ENCODE measurements at places on chromosomes 12 and 14. TPM values are rescaled to one million over a fixed set of nuclear protein-coding genes. Genes with fewer than 3 reads are reported as not detected.

- DNase-seq = no peak
Measured at GRCh38 chr12:111942557-111942956, 70.4 kb downstream of the TMEM116 start.

- no peak for DNase-seq
Measured at GRCh38 chr12:106181401-106182114, 42.8 kb upstream of the NUAK1 start.

DNA sequence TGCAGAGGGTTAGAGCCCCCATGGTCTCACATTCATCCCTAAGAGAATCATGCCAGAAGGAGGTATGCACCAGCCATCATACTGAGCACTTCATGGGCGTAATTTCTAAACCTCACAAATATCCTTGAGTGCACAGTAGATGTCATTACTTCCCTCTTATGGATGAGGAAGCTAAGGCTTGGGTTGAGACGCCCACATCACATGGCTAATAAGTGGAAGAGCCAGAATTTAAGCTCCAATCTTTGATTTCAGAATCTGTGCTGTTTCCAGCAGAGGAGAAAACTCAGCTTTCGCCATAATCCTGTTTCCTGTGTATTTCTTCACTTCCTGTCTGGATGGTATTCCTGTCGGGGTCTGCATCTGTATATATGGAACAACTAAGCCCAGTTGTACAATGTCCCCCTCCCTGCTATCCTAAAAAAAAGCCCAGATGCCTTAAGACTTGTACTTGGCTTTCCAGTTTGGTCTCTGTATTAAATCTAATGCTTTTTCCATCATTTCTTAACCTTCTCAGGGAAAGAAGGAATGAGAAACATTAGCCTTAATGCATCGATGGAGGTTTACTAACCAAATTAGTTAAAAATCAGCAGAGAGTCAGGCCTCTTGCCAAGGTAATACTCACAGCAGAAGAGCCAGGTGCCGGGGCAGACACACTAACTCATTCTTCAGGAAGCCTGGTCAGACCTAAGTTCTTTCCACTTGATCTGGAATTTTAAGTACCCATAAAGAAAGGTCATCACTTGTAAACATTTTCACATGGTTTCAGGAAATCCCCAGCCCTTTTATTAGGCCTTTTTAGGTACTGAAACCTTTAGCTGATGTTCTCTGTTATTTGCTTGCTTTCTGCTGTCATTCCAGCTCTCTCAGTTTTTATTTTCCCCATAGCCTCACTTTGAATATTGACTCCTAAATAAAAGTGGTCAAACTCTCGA is 5.3 kb downstream of the ISCU start:
- no peak for DNase-seq

Gene CLEC9A
- not detected for total RNA-seq

DNA sequence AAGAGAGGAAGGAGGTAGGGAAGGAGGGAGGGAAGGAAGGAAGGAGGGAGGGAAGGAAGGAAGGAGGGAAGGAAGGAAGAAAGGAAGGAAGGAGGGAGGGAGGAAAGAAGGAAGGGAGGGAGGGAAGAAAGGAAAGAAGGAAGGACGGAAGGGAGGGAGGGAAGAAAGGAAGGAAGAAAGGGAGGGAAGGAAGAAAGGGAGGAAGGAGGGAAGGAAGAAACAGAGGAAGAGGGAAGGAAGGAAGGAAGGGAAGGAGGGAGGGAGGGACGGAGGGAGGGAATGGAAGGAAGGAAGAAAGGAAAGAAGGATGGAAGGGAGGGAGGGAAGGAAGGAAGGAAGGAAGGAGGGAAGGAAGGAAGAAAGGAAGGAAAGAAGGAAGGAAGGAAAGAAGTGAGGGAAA is 22.4 kb upstream of the CCDC63 start:
- DNase-seq = no peak

All from breast epithelium (tissue), 4 donors.